Left cardiac atrium (tissue), 4 donors: ENCODE measurements at places on chromosomes 1 and 21.

- no peak for DNase-seq
Measured at GRCh38 chr1:161631076-161631475, at the start of gene FCGR3B. Gene FCGR3B (minus strand): TSS chr1:161631176. CDS start chr1:161631094, 82 bp downstream.

- no peak for DNase-seq
Measured at GRCh38 chr1:81466961-81467360, 333.8 kb upstream of the ADGRL2 start.

DNA sequence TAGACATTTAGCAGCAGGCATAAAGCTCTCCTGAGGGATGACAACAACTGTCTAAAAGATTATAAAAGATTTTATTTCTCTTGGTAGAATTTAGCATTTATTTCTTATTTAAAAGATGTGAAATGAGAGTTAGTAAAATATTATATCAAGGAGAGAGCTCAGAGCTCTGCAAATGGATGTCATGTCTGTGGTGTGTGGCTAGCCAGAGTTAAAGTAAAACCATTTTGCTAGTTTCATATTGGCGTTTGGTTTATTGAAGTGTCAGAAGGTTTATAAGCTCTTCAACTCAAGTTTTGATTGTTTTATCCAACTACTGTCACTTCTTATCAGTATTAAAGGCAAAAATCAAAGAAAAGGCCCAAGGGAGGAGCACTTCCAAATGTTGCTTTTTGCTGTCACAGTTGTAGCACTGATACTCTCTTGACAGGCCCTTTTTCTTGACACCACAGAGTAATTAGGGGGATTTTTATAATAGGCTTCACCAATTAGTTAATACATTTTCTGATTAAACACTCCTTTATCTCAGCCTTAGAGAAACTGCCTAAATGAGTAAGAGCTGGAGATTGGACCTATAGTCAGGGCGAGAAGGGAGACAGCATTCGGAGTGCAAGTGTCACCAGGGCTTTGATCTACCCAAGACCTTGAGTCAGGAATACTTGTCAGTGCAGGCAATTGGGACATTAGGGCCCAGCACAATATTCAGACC, 233.9 kb downstream of the PTBP2 start:
- no peak for DNase-seq

GRCh38 chr1:223763881-223764280, 51.5 kb downstream of the CAPN2 start:
- DNase-seq: no peak

- DNase-seq: no peak
Measured at GRCh38 chr1:113146242-113147072, 73.5 kb downstream of the LRIG2 start.

GRCh38 chr21:14288922-14289321, 73.0 kb downstream of the RBM11 start:
- no peak for DNase-seq

DNA sequence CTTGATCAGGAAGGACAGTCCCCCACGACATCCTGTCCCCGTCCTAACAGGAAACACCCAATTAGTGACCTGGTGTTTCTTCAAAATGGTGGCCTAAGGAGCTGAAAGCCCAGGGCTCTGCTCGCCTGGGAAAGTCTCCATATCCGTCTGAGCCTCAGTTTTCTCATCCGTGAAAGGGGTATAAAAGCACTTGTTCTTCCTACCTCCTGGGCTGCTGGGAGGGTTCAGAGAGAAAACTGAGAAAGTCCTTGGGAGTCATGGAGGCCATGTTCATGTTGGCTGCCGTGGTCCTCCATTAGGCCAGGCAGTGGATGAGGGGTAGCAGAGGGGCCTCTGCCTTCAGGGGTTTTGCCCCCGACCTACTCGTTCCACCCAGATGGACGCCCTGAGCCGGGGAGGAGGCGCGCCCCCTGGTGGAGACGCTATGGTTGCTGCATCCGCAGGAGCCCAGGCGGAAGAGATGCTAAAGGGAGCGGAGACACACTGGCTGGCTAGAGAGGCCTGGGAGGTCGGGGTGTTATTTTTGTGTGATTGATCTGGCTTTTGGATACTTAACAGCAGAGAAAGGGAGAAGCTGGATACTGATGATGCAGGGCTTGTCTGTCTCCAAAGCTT, 113.5 kb downstream of the PRDM2 start:
- DNase-seq: no peak

GRCh38 chr1:182587666-182588499, 1.2 kb downstream of the RNASEL start:
- no peak for DNase-seq

DNA sequence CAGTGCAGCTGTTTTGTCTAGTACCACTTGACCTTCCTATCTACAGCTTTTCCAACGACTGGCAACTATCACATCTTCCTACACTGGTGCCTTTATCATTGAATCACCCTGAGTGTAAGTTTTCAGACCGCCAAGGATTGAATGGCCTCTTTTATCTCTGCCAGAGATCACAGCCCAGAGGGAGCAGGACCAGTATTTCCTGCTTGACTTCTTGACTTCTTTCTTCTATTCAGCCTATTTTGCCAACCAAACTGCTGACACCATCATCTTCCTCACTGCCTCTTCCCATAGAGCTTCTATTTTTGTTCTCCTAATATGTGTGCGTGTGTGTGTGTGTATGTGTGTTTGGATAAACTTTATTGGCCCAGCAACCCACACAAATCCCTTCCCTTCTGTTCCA, 53.8 kb downstream of the SERBP1 start:
- no peak for DNase-seq

- DNase-seq: peak; percentile 63
Measured at GRCh38 chr1:30085811-30086770, 637.3 kb downstream of the MATN1 start.

DNA sequence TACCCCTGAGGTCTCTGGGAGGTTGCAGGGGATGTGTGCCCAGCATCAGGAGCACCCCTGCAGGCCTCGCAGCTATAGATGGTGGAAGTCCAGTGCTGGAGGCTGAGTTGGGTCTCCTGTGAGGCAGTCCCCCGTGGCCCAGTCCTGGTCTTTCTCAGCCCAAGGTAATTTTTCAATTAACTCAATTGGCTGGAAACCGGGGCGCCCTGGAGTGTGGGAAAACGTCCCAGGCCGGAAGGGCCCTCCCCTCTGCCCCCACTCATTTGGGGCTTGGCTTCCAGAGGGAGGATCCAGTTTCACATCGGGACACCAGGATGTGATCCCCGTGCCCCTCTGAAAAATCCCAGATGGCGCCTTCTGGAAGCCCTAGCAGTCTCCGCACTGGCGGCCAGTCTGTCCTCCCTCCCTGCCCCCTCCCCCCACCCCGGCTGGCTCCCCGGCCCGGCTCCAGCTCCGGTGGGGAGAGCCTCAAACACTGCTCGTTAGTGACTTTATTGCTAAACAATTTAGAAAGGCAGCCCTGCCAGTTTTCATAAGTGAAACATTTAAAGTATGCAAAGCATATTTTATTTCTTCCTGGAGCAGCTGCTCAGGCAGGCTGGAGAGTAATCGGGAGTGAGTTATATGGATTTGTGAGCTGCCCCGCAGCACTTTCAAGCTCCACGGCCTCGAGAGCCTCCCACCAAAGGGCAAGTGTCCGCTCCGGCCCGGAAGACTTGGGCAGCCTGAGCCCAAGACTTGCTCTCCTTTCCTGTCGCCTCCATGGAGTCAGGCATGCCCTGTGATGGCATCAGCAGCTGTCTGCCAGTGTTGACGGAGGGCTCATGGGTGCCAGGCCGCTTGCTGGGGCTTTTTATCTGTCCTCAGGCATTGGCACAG, 208.2 kb upstream of the TMEM51 start:
- DNase-seq: peak; percentile 55

DNA sequence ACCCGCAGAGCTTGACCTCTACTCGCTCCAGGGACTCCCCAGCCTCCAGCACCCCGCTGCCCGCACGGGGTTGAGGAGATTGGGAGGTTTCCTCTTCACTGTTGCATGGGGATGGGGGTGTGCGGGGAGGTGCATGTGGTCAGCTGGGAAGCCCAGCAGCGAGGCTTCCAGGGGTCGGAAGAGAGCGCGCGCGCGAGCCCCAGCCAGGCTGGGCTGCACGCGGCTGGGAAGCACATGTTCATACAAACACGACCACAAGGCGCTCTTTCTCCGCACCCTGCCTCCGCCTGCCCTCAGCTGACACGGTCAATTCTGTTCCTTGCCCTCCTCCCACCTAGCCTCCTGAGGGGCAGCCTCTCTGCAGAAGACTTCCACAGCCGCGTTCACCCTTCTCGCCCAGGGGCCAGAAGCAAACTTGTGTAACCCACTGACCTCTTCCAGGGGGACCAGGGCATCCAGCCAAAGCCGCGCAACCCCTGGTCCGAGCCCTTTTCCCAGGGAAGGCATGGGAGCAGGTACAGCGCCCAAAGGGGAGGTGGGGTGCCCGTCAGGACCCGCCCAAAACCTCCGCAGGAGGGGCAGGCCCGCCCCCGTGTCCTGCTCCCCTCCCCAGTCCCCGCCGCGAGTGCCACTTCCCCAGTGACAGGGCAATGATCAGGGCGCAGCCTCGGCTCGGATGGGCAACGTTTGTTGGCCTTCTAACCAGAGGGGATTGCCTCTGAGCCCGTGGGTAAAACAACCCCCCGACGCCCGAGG, 1.3 kb downstream of the COL24A1 start:
- peak; percentile 38 for DNase-seq

DNA sequence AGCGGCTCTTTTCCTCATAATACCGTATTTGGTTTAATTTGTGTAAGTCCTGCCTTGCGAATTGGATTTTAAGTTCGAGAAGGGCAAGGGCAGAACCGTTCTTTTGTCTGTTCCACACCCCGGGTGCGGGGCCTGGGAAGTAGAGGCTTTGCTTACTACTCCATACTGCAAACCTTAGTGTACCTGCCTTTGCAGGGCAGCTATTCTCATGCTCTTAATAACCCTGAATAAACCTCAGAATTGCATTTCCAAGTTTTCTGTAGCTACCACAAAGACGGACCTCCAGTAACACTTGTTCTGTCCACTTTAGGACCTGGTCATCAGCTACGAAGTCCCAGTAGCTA, 657 bp upstream of the HNRNPU start:
- peak; percentile 40 for DNase-seq
